ENCODE measurements at places on chromosomes 7 and 10.

- DNase-seq, result no peak
Observed at GRCh38 chr10:86596266-86596665, 58.1 kb upstream of the OPN4 start.

DNA sequence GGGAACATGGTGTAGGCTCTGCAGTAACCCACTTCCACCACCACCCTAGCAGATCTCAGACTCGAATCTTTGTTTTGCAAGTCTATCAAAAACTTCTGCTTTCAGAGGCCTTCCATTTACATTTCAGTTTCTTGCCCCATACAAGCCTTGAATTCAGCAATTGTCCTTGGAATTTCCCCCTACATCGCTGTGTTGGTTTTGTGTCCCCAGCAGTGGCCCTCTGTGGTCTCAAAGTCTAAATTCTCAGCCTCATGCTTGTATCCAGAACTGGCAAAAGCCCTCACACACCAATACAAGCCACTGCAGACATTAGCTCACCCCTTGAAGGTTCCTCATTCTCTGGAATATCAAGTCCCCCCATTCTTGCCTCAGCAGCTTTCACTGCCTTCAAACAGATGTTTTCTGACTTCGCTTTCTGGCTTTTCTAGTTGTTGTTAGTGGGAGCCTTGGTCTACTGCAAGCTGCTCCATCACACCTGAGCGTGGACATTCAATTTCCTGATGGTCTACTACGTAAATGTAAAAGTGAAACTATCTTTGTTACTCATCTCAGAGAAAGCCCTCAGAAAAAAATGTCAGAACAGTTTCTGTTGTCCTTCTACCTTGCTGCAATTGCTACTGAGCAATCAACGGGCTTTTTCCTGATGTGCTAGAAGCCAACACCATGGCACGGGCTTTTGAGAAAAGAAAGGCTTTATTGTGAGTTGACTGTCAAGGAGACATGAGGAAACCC is 1.8 kb upstream of the NUB1 start:
- DNase-seq, result no peak

- no peak for DNase-seq
Observed at GRCh38 chr10:103448746-103449145, 3.4 kb downstream of the CALHM2 start.

GRCh38 chr7:119925581-119926289 is 347.2 kb upstream of the KCND2 start:
- DNase-seq, result no peak

GRCh38 chr7:148963583-148964482 is 64.5 kb downstream of the PDIA4 start:
- no peak for DNase-seq

GRCh38 chr7:45563941-45564461 is 10.2 kb upstream of the ADCY1 start:
- DNase-seq, result no peak
